ENCODE measurements at places on chromosomes 1 and 21. TPM values are rescaled to one million over a fixed set of nuclear protein-coding genes. Genes with fewer than 3 reads are reported as not detected.

INSRR gene
- not detected for total RNA-seq

F13B gene
- not detected for total RNA-seq

ADAM30 gene
- total RNA-seq = not detected

DPT gene
- 0.10 TPM for total RNA-seq

SHE gene
- total RNA-seq = 0.05 TPM

SH2D5 gene
- 0.56 TPM for total RNA-seq

MMEL1 gene
- total RNA-seq = not detected

RNF115 gene
- total RNA-seq = 11.6 TPM

SPRR5 gene
- not detected for total RNA-seq

SPRR1B gene
- total RNA-seq = not detected

HSD11B1 gene
- not detected for total RNA-seq

PPCS gene
- total RNA-seq = 42.6 TPM

PPP1R15B gene
- 37.7 TPM for total RNA-seq

ITLN2 gene
- not detected for total RNA-seq

PSMB4 gene
- total RNA-seq = 348 TPM

LIPI gene
- not detected for total RNA-seq
